ENCODE measurements at places on chromosomes 2 and 18.
A peak's percentile ranks its signal among the peaks of the same experiment; 100 is the strongest.

- DNase-seq: no peak
Observed at GRCh38 chr2:100289020-100289419, 33.3 kb downstream of the LONRF2 start.

DNA sequence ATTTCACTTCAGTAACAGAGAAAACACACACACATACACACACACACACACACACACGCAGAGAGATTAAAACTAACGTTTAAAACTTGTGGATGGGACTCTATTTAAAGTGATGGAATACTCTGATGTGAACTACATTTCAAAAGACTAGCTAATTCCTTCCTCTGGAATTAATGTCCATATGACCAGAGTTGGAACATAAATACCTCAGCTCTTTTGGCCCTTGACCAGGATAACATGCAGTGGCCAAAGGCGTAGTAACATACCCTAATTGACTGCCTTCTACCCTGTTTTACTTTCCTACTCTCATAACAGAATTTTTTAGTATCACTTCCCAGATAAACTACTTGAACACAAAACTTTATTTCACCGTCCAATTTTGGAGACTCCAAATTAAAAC lies 671.3 kb upstream of the CHAC2 start:
- no peak for DNase-seq

DNA sequence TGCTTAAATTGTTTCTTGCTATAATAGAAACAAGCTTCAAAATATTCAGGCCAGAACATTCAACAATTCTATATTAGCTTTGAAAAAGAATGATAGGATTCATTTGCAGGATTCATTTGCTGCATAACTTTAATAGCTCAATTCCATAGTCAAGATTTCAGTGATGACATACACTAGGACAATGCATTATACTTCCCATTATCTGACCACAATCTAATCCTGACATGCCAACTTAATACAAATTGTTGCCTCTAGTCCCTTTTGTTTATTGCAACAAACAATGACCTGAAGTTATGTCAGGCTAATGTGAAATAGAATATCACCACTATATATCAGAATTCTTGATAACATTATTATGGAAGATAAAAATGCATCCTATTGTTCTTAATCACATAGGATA lies 169.4 kb downstream of the DNAH7 start:
- peak; percentile 21 for DNase-seq

DNA sequence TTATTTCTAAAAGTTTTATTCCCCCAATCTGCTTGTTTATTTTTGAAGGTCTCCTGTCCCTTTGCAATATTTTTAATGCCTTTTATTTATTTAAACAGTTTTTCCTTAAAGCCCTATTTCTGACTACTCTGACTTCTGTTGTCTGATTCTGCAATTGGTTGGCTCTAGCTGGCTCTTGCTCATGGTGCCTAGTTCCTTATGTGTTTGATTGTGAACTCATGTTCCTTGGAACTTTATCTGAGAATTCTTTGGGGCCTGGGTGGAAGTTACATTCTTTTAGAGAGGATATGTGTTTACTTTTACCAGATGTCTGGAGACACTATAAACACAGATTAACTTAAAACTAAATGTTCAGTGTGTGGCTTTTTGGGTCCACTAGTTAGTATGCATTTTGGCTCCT lies 175.9 kb downstream of the DYSF start:
- no peak for DNase-seq

DNA sequence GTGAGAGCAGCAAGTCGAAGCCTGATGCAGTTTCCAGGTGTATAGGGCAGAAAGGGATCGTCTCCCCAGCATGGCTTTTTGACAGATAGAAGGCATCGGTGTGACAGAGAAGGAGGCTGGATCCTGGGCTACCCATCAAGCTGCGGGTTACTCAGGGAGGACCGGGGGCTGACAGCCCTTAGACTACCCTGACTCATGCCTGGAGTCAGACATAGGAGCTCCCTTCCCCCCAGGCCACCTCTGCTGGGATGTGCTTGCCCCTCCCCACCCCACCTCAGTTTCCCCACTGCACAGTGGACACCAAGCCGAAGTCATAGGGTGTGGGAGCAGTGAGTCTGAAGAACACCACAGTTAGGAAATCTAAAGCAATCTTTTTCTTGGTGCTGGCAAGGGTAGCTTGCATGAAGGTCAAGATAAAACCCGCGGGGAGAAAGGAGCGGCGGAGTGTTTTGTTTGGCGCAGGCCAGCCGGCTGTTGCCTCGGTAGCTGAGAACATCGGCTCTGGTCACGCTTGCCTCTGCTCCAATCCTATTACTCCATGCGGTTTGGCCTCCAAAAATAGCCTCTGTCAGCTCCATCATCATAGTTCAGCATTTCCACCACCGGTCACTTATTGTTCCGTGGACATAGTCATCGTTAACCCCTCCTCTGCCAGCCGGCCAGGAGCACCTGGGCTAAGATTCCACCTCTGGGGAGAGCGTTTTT lies 169.2 kb upstream of the GLI2 start:
- no peak for DNase-seq

DNA sequence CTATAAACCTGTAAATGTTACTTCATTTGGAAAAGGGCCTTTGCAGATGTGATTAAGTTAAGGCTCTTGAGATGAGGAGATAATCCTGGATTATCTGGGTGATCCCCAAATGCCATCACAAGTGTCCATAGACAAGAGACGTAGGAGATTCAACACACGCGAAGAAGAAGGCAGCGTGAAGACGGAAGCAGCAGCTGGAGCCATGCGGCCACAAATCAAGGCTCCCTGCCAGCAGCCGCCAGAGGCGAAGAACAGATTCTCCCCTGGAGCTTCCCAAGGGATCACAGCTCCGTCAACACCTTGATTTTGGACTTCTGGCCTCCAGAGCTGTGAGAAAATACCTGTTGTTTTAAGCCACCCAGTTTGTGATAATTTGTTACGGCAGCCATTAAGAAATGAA lies 11.0 kb upstream of the VAPA start:
- no peak for DNase-seq

GRCh38 chr2:241199897-241200821 lies 11.7 kb downstream of the ANO7 start:
- no peak for DNase-seq

DNA sequence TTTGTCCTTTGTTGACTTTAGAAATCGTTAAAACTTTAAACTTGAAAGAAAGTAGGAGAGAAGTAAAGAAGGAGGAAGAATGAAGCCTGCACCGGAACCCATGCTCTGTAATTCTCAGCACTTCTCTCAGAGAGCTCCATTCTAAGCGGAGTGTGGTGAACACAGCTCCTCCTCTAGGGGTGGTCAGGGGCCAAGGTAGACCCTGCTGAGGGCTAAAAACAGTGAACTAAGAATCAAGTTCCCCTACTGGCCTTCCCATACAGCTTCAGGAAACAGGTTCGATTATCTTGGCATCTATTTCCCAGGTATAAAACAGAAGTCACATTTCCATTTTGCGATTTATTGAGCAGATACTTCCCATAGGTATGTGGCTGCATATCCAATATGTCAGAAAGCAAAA lies 92.7 kb upstream of the ASAP2 start:
- DNase-seq: no peak

- no peak for DNase-seq
Observed at GRCh38 chr18:47752796-47753645, 177.4 kb downstream of the SMAD2 start.

DNA sequence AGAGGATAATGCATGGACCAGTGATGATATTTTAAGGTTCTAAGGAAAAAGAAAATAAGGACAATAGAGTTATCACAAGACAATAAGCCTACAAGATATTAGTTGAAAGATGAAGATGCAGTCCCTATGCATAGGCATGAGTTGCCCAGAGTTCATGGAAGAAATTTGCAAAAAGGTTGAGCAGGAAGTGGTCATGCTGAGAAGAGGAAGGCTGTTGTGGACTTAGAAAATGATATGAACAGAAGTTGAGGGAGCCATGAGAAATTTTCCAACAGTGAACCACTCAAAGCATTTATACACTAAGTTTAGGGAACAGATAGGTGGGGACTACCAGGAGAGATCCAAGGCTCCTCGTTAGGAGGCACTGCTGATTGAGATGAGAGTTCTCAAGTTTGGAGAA lies 3.5 kb downstream of the OSBPL6 start:
- DNase-seq: no peak

GRCh38 chr2:191629001-191629453 lies 48.9 kb upstream of the NABP1 start:
- no peak for DNase-seq

GRCh38 chr2:159650574-159650973 lies 34.2 kb upstream of the BAZ2B start:
- no peak for DNase-seq

DNA sequence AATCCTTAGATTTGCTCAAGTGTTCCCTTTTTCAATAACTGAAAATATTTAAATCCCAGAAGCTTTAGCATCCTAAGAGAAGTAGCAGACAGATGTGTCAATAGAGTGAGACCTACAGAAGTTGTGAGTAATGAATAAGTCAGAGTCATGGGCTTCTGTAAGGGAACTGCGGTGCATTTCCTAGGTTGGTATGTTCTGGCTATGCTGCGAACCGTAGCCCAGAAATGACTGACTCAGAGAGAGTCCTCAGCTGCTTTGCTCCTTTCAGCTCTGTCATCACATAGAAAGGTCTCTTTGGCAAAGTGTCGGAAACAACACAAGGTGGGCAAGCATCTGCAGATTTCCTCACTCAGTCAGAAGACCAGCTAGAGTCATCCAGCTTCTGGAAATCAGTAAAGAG lies 297.1 kb downstream of the ARHGAP15 start:
- DNase-seq: peak; percentile 46

GRCh38 chr2:210839450-210839849 lies 283.1 kb downstream of the CPS1 start:
- no peak for DNase-seq

DNA sequence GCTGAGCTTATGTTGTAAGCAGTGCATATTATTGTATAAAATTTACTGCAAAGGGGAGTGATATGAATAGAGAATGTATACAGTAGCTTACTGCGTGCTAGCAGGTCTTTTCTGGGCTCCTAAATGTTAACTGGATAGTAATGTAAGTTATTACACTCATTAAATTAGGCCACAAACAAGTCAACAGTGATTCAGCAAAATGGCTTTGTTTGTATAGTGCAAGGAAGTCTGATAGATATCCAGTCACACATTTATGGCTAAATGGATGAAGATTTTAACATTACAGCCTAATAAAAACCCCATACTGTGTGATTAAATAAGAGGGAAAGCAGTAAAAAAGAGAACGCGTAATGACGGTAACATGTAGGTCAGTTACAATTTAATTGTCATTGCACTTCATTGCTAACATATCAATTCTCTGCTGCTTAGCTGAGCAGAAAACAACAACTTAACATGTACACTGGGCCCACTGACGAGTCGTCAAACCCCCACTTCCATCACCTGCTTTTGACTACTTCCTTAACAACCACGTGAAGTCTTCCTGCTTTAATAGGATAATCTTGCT lies 665.0 kb upstream of the FANCL start:
- no peak for DNase-seq

- DNase-seq: no peak
Observed at GRCh38 chr2:28365158-28365557, 27.5 kb upstream of the FOSL2 start.

GRCh38 chr2:233082222-233082930 lies 22.2 kb downstream of the INPP5D start:
- no peak for DNase-seq

- no peak for DNase-seq
Observed at GRCh38 chr2:100814453-100814852, 5.5 kb upstream of the NPAS2 start.

DNA sequence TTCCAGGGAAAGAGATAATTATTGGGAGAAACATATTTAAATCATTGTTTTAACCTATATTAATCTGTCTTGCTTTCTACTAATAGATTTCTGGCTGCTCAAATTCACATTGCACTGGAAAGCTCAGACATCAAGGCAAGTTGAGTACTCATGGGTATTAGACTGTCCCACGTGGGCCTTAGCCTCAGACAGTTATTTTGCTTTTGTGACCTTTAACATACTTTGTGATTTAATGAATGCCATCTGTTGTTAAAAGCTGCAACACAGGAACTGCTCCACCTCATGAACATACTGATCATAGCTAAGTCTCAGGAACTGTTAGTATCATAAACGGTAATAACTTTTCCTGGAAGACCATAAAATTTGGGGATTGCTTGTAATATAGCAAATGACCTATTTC lies 2.7 kb upstream of the LCT start:
- DNase-seq: peak; percentile 87

DNA sequence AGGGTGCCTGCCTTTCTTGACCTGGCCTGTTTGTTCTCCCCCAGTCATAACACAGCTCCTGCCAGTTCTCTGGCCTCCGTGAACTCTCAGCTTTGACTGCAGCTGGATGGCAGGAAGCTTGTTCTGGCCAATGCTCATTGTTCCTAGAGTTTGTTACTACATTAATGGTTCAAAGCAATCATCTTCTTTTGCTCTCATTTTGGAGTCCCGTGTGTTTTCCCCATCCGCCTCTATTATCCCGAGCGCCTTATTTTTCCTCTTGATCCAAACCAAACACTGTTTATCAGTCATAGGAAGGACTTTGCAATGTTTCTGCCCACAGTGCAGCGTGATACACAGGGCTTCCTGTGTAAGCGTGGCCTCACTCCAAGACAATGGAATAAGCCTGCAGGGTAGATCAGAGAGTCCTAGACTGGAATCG lies 184.3 kb upstream of the APCDD1 start:
- DNase-seq: no peak

DNA sequence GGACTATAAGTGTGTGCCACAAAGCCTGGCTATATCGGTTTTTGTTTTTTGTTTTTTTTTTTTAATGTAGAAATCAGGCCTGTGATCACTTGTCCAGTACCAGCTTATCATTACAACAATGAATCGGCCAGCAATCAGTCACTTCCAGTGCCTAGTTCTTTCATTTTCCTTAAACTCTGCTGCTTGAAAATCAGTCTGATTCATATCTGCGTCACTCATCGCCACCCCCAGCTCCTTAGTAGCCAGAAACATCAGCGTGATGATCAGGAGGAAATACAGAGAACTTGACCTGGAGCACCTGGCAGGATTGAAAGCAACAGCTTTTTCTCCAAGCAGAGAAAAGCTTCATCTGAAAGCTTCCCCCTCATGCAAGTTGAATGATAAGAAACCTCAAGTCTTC lies 75.4 kb downstream of the SPTBN1 start:
- DNase-seq: no peak

GRCh38 chr18:68147728-68148127 lies 567.2 kb downstream of the TMX3 start:
- no peak for DNase-seq

Data from fibroblast of skin of left quadriceps (primary cell).